ENCODE measurements at places on chromosomes 2 and 18. TPM values are rescaled to one million over a fixed set of nuclear protein-coding genes. Genes with fewer than 3 reads are reported as not detected.

DNA sequence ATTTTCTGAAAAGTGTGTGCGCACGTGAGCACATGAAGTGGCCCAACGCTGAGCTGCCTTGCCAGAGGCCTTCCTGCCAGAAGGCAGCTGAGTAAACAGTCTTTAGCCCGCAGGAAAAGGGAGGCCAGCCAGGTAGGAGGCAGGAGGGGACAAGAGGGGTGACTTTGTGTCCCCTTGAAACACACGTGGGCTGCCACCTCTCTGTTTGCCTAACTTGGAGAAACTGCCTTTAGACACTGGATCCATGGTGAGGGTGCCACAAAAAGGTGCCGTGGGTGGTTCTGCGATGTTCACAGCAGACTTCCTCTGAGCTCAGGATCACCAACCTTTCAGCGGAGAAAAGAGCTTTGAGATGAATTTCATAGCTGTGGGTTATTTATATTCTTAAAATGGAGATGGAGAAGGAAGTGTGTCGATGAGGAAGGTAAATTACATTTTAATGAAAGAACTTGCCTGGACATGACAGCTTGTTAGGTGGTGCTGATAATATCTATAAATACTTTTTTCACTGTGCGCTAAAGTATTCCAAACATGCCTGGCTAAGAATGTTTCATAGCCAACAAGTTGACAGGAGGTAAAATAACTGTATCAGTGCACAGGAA is 36.6 kb upstream of the ASB1 start:
- no peak overlapping the region for H3K4me3 ChIP-seq
- no peaks in the 10 kb centered on the region for H3K27me3 ChIP-seq
- 0 out of 2 replicates have a peak, but pooled peaks cover 3% of the 10 kb centered on the region for H3K4me1 ChIP-seq
- no peaks in the 10 kb centered on the region for H3K36me3 ChIP-seq
- H3K27ac ChIP-seq = no peak overlapping the region

- peak; percentile 52 for DNase-seq
- peaks cover 14% of the 10 kb centered on the region for H3K4me1 ChIP-seq
- H3K36me3 ChIP-seq = peaks cover 54% of the 10 kb centered on the region
Observed at GRCh38 chr2:160278879-160279177, 78.8 kb upstream of the ITGB6 start.

The EML6 gene
- 15.7 TPM for total RNA-seq

- H3K27me3 ChIP-seq = no peaks in the 10 kb centered on the region
- no peaks in the 10 kb centered on the region for H3K36me3 ChIP-seq
- H3K4me1 ChIP-seq = peaks cover 12% of the 10 kb centered on the region
- H3K4me3 ChIP-seq = no peak overlapping the region
- no peak for DNase-seq
- H3K27ac ChIP-seq = no peak overlapping the region
Observed at GRCh38 chr18:73232933-73233332, 365.1 kb upstream of the NETO1 start.

- H3K27me3 ChIP-seq = no peaks in the 10 kb centered on the region
- H3K27ac ChIP-seq = no peak overlapping the region
- H3K4me1 ChIP-seq = no peaks in the 10 kb centered on the region
- no peaks in the 10 kb centered on the region for H3K36me3 ChIP-seq
- peak; percentile 82 for DNase-seq
- no peak overlapping the region for H3K4me3 ChIP-seq
Observed at GRCh38 chr18:59996370-59996966, 96.7 kb downstream of the PMAIP1 start.

- H3K4me1 ChIP-seq = no peaks in the 10 kb centered on the region
- H3K4me3 ChIP-seq = no peak overlapping the region
- H3K27me3 ChIP-seq = no peaks in the 10 kb centered on the region
Observed at GRCh38 chr2:186714611-186715010, 20.8 kb downstream of the FAM171B start.

The CCDC141 gene
- total RNA-seq = 0.40 TPM

- peaks cover 53% of the 10 kb centered on the region for H3K4me1 ChIP-seq
- H3K4me3 ChIP-seq = no peak overlapping the region
- H3K27me3 ChIP-seq = no peaks in the 10 kb centered on the region
- peak overlapping the region; percentile 65 for H3K27ac ChIP-seq
Observed at GRCh38 chr2:39641635-39642034, 24.1 kb upstream of the TMEM178A start.

The DNAJC5G gene
- not detected for total RNA-seq

DNA sequence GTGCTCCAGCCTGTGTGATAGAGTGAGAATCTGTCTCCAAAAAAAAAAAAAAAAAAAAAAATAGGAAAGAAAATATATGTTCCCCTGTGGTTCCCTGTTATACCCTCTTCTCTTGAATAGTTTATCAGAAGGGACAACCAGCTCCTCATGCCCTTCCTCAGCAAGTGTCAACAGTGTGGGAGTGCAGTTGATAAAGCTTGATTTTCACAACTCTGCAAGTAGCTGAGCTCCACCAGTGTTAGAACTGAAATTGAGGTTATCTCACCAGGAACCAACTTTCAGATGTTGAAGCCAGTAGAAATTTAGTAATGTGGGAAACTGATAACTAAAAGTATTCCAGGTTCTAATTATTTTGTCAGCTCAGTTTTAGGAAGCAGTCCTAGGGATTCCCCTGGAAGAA is 25.1 kb downstream of the NEDD4L start:
- no peaks in the 10 kb centered on the region for H3K36me3 ChIP-seq
- H3K27ac ChIP-seq = no peak overlapping the region
- H3K4me3 ChIP-seq = no peak overlapping the region
- H3K4me1 ChIP-seq = no peaks in the 10 kb centered on the region
- DNase-seq = no peak

DNA sequence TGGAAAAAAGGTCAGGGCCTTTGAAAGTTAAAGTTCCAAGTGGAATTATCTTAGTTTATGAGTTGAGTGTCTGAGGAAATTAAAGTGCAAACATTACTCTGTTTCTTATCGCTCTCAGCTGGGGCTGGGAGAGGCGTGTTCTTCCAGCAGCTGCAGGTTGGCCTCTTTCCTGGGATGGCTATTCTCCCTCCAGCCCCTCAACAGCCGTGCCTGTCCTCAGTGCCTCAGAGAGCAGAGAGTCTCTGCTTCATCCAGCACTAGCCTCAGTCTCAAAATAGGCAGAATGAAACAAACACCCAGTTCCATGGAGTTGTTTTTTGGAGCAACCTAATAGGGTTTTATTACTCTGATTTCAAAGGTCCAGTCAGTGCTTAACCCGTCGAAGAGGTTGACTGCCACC is 298.1 kb downstream of the GALR1 start:
- no peak overlapping the region for H3K4me3 ChIP-seq
- no peaks in the 10 kb centered on the region for H3K4me1 ChIP-seq
- no peak overlapping the region for H3K27ac ChIP-seq

- H3K27ac ChIP-seq = peak overlapping the region; percentile 56
- no peaks in the 10 kb centered on the region for H3K36me3 ChIP-seq
- H3K27me3 ChIP-seq = no peaks in the 10 kb centered on the region
- H3K4me1 ChIP-seq = peaks cover 42% of the 10 kb centered on the region
Observed at GRCh38 chr2:156087875-156088274, 244.6 kb downstream of the NR4A2 start.

DNA sequence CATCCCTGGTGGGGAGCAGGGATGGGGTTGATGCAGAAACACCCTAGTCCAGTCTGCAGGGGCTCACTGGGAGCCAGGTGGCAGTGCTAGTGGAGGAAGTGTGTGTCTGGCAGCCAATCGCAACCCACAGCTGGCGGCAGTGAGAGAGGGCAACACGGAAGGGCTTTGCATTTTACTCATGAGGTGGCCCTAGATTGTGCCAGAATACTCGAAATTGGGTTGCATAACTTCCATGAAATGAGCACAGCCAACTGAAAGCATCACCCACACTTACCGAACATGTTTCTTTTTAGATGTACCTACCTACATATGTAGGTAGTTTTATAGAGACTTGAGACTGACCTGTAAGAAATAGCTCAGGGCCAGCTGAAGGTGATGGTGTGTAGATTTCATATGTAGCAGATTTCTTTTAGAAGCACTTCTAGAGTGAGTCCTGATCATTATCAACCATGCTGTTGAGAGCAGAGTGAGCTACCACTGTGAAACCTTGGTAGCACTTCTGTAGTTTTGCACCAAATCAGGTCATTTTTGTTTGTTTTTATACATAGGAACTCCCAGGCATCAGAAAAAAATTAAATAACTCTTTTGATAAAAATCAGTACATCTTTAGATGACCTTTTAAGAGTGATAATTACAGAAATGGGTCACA is 13.0 kb downstream of the IL18R1 start:
- peaks cover 21% of the 10 kb centered on the region for H3K36me3 ChIP-seq
- H3K4me1 ChIP-seq = no peaks in the 10 kb centered on the region
- H3K4me3 ChIP-seq = no peak overlapping the region

DNA sequence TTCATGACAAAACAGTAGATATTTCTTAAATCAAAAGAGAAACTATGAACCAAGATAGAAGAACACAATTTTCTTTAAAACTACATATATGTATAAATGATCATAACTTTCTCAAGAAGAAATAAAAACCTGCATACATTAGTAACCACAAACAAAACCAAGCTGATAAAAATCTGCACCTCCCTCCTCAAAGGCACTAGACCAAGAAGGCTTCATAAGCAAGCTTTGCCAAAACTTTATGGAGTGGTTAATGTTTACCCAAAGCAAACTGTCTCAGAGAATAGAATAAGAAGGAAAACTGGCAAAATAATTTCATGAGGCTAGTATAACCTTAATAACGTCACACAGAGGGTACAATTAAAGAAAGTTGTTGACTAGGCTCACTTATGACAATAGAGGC is 138.3 kb downstream of the ZBTB7C start:
- H3K4me1 ChIP-seq = no peaks in the 10 kb centered on the region
- no peak overlapping the region for H3K4me3 ChIP-seq
- H3K27me3 ChIP-seq = no peaks in the 10 kb centered on the region
- peak; percentile 11 for DNase-seq
- H3K36me3 ChIP-seq = no peaks in the 10 kb centered on the region

The NRP2 gene
- total RNA-seq = 18.3 TPM

The INHBB gene
- total RNA-seq = 269 TPM

The LYG2 gene
- total RNA-seq = not detected

The CNRIP1 gene
- total RNA-seq = 11.6 TPM

The CCDC85A gene
- total RNA-seq = 1.1 TPM

- DNase-seq = no peak
- H3K27me3 ChIP-seq = no peaks in the 10 kb centered on the region
- no peak overlapping the region for H3K4me3 ChIP-seq
- H3K4me1 ChIP-seq = no peaks in the 10 kb centered on the region
- H3K27ac ChIP-seq = no peak overlapping the region
Observed at GRCh38 chr2:238702276-238703052, 145.4 kb upstream of the TWIST2 start.

DNA sequence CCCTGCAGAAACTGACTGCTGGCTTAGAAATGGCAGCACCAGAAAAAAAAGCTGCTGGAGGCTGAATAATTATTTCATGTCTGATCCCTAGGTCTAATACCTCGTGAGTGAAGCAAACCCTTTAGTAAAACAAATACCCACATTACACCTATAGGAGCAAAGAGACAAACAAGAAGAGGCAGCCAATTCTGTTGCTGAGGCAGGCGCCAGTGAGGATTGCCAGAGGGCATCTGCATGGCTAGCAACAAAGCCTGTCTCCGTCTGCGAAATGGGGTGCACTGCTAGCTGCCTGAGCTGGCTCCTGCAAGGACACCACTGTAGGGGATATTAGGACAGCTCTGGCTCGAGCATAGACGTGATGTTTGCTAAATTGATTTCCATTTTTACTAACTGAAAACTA is 509.7 kb downstream of the TDRD15 start:
- DNase-seq = no peak
- no peaks in the 10 kb centered on the region for H3K27me3 ChIP-seq
- no peak overlapping the region for H3K4me3 ChIP-seq
- no peak overlapping the region for H3K27ac ChIP-seq
- H3K4me1 ChIP-seq = no peaks in the 10 kb centered on the region
- H3K36me3 ChIP-seq = no peaks in the 10 kb centered on the region

- H3K27ac ChIP-seq = no peak overlapping the region
- peak; percentile 47 for DNase-seq
- H3K4me1 ChIP-seq = peaks cover 7% of the 10 kb centered on the region
- H3K36me3 ChIP-seq = no peaks in the 10 kb centered on the region
Observed at GRCh38 chr18:24734058-24734457, 273.6 kb downstream of the HRH4 start.

DNA sequence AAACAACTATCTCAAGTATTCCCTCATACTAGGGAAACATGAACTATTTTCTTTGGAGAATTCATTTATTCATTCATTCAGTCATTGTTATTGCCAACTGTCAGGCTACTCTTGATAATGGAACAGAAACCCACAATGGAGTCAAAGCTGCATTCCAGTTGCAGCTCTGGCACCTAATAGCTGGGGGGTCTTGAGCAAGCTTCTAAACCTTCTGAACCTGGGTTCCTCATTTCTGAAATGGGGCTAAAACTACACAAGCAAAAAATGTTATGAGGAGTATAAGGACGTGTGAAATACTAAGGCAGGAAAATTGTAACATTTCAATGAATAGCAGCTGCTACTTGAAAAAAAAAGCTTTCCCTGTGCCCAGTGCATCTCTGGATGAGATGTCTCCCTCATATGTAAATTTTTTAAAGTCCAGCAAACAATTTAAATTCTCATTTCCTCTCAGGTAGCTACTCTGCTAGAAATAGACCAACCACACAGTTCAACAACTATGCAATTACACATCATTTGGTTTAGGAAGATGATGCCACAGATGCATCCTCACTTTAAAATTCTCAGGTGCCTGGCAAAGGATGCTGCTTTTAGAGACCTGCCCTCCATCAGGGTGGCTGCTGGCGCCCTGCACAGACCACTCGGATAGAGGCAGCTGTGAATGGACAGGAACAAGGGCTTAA is 38.5 kb downstream of the SPRED2 start:
- H3K27me3 ChIP-seq = no peaks in the 10 kb centered on the region
- H3K4me3 ChIP-seq = no peak overlapping the region
- no peak overlapping the region for H3K27ac ChIP-seq

The TRIM43 gene
- total RNA-seq = not detected

GRCh38 chr2:85695121-85695520 is 963 bp downstream of the GNLY start:
- DNase-seq = no peak
- no peaks in the 10 kb centered on the region for H3K36me3 ChIP-seq
- H3K27me3 ChIP-seq = no peaks in the 10 kb centered on the region

DNA sequence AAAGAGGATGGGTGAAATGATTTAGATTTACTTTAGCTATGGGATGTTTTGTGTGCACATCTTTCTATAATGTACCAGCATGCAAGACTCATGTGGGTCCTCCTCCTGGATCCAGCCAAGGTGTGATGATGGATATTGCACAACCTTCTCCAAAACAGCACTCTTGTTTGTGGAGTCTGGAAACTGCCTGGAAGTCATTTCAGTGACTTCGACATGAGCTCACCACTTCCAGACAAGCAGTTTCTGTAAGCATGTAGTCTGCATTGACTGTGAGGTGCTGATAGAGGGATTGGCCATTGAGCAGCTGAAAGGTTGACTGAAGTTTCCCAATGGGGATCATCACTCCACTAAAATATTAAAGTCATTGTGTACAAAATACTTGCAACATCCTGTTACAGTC is 154.0 kb downstream of the TRIB2 start:
- no peak for DNase-seq
- no peak overlapping the region for H3K27ac ChIP-seq
- no peaks in the 10 kb centered on the region for H3K36me3 ChIP-seq
- no peaks in the 10 kb centered on the region for H3K27me3 ChIP-seq
- no peak overlapping the region for H3K4me3 ChIP-seq

- DNase-seq = no peak
- H3K4me1 ChIP-seq = no peaks in the 10 kb centered on the region
- H3K27ac ChIP-seq = no peak overlapping the region
- H3K4me3 ChIP-seq = no peak overlapping the region
- H3K27me3 ChIP-seq = no peaks in the 10 kb centered on the region
Observed at GRCh38 chr18:76953156-76953555, 130.8 kb downstream of the ZNF236 start.

The HADHB gene
- total RNA-seq = 58.3 TPM

All from PC-3 (cell line).